NCI-H1048 (cell line): ENCODE measurements at places on chromosomes 4 and X.

DNA sequence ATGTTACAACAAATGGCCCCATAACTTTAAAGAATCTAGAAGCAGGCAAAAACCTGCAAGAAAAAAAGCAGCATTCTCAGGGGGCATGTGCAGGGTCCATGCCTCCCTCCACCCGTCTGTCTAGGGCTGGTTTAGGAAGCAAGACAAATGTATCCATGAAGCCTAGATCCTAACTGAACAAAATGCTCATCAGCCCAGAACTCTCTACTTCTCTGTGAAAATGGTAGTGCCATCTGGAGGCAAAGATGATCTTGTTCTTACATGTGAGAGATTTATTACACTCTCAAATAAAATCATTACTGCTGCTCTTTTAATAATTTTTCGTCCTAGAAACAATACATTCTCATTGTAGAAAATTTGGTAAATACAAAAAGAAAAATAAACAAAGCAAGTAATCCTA, 26.7 kb downstream of the NR3C2 start:
- DNase-seq = no peak

- no peak for DNase-seq
These were observed 467.6 kb upstream of the CNKSR2 start for GRCh38 chrX:20906571-20906970.

GRCh38 chrX:18887825-18888212, 96.1 kb downstream of the PHKA2 start:
- DNase-seq = no peak

GRCh38 chrX:152575331-152575730, 62.4 kb upstream of the GABRQ start:
- no peak for DNase-seq

DNA sequence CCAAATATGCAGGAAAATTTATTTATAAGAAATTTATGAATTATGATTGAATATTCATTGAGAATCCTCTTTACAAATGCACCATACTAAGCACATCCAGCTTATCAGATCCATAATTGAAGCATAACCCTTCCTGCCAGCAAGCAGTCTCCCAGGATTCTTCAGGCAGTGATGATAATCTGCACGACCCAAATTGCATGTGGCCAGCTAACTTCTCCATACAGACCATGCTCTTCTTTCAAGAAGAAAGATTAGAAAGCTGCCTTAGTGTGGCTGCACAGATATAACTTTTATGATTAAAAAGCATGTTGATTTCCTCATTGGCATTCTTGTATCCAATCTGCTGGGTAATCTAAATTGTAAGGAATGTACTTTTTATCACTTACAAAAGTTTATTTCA, 3.3 kb upstream of the CBR4 start:
- no peak for DNase-seq

GRCh38 chr4:8188743-8189550, 10.1 kb upstream of the SH3TC1 start:
- DNase-seq = no peak

DNA sequence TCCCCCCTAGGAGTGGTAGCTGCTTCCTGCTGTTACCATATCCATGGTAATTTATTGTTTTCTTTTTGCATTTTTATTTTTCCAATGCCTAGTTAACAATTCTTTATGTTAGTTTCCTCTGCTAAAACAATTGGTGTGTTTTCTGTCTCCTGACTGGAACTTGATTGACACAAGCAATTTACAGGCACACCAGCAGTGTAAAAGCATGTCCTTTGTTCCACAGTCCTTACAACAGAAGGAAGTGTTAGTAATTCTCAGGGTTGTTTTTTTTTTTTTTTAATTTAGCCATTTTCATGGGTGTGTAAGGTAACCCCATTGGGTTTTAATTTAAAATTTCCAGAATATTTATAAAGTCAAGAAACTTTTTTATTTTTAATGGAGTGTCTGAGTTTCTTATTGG, 25.0 kb upstream of the TMLHE start:
- DNase-seq = no peak

DNA sequence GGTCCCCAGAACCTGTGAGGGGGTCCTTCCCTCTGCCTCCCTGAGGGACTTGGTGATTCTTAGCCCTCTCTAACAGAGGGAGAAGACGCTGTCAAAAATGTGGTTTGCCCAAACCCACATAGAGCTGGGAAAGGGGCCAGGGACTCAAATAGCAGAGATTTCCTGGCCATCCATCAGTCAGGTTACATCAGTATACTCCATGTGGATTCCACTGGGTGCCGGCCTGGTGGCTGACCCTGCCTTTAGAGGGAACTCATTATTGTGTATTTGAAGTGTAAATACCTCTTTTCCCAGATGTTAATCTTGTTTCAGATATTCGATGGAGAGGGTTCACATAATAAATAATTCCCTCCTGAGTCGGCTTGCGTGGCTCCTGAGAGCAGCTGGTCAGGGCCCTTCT, 130.3 kb downstream of the TBL1X start:
- DNase-seq = no peak

DNA sequence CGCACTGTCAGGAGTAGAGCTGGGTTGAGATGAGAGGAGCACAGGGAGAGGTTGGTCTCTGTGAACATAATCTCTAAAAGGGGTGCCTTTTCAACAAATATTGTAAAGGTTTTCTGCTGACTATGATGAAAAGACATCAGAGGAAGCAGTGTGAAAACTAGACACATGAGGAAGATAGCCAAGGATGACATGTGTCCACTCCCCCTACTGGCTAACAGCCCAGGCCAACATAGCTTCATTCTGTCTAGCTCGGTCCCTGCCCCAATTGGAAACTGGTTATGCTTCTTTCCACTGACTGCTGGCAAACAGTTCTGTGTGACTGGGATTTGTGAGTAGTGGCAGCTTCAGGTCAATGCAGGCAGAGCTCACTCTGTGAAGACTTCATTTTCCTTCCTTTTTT, 115.4 kb upstream of the ESX1 start:
- DNase-seq = no peak

- DNase-seq = no peak
These were observed 164.5 kb upstream of the ARX start for GRCh38 chrX:25180242-25180641.

- no peak for DNase-seq
These were observed 473.1 kb upstream of the ATOH1 start for GRCh38 chr4:93355411-93355810.

DNA sequence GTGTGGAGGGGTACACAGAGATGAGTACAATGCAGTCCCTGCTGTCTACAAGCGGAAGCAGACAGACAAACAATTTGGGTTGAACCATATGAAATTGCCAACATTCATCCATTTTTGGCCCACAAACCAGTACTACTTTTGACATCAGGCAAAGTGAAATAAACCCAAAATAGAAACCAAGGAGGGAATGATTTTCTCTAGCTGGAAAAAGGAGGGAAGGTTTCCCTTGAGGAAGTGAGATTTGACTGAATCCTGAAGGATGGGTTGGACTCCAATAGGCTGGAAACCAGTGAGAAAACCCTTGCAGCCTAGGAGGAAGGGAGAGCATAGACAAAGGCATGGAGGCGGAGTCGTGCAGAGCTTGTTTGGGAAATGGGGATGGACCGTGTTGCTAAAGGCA, 63.5 kb upstream of the PJA1 start:
- no peak for DNase-seq
